DMS79 (cell line): ENCODE measurements at places on chromosomes 2 and 18.

DNA sequence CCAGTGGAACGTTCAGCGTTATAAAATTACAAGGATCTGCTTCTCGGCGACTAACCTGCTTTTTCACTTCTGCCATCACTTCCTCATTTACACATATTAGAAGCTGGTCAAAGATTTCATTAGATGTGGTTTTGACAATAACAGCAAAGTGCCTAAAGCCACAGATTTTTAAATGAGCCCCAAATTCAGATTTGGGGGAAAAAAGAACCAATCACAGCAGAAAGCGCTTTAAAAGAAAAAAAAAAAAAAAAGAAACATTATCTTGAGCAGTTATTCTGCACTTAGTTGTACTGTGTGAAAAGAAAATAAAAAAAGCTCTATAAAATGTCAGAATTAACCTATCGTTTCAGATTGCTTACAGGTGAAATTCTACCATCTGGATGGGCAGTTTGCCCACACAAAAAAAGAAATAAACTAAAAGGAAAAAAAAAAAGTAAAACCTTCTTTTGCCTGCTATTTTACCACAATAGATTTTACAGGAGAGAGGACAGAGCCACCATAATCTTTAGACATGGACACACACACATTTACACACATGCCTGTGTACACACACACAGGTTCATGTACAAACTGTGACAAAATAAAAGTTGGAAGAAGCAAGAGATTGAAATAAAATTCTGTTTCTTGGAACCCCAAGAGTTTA lies 167.2 kb downstream of the TCF4 start:
- no peak for DNase-seq

DNA sequence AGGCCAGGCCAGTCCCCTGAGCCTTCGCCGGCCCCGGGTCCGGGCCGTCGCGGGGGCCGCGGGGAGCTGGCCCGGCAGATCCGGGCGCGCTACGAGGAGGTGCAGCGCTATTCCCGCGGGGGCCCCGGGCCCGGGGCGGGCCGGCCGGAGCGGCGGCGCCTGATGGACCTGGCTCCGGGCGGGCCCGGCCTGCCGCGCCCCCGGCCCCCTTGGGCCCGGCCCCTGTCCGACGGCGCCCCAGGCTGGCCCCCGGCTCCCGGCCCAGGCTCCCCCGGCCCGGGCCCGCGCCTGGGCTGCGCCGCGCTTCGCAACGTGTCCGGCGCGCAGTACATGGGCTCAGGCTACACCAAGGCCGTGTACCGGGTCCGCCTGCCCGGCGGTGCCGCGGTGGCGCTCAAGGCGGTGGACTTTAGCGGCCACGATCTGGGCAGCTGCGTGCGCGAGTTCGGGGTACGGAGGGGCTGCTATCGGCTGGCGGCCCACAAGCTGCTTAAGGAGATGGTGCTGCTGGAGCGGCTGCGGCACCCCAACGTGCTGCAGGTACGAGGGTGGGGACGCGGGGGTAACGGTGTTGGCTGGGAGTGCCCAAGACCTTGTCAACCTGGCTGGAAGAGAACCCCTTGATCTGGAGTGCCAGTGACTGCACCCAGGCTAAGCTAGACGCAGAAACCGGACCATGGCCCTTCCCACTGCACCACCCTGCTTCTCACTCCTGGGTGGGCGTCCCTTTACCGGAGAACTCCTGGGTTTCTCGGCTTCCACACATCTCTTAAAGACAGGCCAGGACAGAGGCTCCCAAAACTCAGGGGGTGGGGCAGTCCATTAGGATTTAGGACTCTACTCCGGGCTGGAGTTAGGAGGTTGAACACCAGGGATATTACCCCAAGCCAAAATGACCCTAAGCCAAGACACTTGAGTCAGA lies 739 bp downstream of the PKDCC start:
- no peak for DNase-seq

GRCh38 chr2:73262108-73262651 lies 22.1 kb downstream of the FBXO41 start:
- no peak for DNase-seq

DNA sequence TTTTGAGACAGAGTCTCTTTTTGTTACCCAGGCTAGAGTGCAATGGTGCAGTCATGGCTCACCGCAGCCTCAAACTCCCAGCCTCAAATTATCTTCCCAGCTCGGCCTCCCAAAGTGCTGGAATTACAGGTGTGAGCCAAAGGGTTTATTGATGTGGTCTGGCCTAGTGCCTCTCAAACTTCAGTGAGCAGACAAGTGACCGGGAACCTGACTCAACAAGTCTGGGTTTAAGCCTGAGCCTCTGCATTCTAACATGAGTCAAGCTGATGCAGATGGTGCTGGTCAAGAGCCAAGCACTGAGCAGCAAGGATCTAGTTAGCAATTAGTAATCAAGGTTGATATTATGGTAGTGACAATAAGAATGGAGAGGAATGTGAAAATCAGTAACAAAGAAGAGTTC lies 21.3 kb downstream of the CDK15 start:
- DNase-seq: peak; percentile 42

DNA sequence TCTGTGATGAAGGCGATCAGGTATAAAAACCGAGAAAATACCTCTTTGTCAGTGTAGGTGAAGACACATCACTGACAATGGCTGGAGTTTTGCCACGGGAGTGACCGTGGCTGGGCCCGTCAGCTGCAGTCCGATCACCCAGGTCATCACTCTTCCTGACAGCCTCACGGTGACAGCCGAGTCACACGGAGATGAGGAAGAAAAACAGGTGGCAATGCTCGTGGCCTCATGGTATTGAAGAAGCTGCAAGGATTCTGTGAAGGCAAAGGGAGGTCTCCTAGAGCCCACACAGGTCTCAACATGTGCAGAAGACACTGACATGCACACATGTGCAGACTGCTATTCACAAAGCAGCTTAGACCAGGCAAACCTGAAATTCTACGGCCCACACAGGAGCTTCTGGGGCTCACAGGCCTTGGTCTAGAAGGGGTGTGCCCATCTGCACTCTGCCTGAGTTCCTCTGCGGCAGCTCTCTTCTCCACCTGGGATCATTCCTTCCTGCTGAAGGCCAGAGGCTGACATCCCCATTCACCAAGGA lies 7.4 kb downstream of the COPS9 start:
- no peak for DNase-seq

DNA sequence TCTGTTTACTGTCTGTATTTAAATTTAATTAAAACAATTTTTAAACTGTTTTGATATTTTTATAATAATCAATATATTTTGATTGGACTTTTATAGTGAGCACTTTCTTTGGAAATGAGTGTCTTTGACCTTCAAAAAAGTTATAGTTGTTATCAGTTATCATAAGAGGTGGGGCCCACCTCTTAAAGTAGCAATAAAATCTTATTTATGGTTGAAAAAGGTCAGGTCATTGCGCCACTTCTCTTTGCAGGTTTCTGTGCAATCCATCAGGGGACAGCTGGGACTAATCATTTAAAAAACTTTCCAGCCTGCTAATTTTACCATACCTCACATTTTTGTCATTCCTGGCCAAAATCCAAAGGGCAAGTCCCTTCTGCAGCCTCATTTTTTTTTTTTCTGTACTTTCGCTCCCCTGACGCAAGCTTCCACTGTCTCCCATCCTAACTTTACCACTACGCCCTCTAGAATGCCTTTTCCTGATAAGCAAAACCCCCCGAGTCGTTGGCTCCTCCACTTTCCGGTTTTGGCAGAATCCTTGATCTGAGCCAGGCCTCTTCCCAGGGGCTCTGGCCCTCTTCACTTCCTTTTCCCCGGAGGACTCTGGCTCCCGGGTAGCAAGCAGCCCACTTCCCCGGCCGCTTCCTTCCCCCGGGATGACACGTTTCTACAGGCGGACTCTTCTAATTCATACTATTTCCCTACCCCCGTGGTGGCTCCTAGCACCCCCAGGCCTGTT lies 1.1 kb upstream of the SEH1L start:
- no peak for DNase-seq

DNA sequence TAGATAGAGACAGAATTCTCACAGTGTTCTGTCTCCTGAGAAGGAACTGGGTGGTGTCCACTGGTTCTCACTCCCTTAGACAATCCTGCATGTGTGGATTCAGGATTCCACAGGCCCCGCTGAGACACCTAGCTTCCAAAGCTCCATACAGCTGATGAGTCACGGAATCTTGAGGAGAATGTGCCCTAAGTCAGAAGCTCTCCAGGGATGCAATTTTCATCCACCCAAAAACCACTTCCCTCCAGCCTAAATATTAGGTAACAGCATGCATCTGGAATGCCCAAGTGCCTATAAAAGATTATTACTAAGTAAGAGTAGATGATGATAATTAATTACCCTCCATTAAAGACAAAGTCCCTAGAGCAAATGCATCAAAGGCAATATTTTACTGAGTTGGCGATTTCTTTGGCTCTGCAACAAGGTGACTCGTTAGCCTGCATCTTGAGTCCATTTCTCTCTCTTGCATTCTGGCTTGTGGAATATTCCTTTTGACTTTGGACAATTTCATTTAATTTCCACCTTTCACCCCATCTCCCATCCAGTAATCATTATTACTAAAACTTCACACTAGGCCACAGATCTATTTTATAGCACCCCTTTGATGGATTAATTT lies 475.1 kb downstream of the TNS1 start:
- DNase-seq: peak; percentile 30

GRCh38 chr18:8506251-8507049 lies 102.8 kb upstream of the RAB12 start:
- DNase-seq: no peak

DNA sequence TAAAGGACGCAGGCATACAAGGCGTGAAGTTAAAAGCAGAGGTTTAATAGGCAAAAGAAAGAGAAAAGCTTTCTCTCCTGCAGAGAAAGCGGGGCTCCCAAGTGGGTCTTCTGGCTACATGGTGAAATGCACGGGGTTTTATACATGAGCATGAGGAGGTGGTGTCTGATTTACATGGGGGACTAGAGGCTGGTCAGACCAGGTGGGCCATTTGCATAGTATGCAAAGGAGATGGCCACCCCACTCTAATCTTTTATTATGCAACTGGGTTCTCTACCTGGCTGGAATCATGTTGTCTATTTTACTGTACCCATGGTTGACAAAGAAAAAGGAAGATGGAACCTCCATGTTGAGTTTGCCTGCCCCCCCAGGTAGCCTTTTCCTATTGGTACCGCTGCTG lies 356.2 kb downstream of the KCNJ3 start:
- no peak for DNase-seq

- peak; percentile 22 for DNase-seq
Measured at GRCh38 chr2:144240656-144241339, 279.1 kb downstream of the ZEB2 start.

- DNase-seq: no peak
Measured at GRCh38 chr18:78447211-78447610, 532.4 kb upstream of the SALL3 start.

GRCh38 chr2:129771418-129772189 lies 207.9 kb upstream of the RAB6C start:
- DNase-seq: no peak

DNA sequence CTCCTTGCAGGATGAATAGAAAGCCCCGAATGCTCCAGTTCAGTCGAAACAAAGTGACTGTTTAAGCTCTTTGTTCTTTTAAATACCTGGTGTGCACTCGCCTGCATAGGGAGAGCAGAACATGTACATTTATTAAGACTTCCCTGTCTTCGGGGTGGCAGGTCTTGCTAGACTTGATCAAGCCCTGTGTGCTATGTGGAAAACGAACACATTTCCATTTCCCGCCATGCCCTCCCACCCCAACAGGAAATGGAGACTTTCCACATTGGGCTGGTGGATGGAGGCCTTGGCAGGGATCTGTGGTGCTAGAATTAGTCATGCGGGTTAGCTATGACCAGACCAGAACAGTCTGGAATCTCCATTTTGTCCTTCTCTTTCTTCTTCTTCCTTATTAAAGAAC lies 321.0 kb upstream of the THSD7B start:
- DNase-seq: no peak

DNA sequence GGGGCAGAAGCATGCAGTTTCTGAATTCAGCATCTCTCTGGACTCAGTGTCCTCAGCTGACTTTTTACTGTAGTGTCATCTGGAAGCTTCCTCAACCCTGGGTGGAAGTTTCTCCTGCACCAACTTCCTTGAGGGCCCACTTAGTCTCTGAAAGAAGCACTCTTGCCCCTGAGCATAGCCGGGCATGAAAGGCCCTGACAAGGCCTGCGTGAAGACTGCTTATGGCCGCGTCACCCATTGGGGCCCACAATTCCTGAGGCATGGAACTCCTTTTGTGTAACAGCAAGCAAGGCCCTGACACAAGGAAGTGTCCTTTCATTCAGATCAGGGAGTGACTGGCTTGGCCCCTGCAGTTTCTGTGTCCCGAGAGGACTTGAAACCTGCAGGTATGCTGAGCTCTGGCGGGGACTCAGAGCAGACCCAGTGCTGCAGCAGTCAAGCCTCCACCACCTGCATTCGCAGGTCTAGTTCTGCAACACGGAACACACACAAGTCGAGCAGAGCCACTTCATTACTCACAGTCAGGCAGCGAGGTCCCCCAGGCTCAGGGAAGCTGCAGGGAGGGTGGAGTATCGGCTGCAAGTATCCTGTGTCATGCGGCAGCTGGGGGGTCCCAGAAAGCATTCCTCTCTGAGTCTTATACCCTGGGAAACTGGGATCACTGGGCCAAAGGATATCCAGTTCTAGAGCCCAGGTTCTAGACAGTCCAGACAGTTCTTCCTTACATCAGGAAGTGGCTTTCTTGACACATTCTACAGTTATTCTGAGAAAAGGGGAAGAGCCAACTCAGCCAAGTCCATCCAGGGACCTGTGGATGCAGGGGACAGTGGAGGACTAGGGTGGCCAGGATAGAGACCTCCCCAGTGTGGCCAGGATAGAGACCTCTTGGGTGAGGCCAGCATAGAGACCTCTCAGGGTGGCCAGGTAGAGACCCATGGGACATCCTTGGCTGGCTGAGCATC lies 35.6 kb upstream of the PRLH start:
- no peak for DNase-seq

GRCh38 chr2:40090044-40090443 lies 311.0 kb upstream of the THUMPD2 start:
- DNase-seq: no peak

GRCh38 chr2:182182436-182182835 lies 196.8 kb downstream of the PPP1R1C start:
- no peak for DNase-seq

DNA sequence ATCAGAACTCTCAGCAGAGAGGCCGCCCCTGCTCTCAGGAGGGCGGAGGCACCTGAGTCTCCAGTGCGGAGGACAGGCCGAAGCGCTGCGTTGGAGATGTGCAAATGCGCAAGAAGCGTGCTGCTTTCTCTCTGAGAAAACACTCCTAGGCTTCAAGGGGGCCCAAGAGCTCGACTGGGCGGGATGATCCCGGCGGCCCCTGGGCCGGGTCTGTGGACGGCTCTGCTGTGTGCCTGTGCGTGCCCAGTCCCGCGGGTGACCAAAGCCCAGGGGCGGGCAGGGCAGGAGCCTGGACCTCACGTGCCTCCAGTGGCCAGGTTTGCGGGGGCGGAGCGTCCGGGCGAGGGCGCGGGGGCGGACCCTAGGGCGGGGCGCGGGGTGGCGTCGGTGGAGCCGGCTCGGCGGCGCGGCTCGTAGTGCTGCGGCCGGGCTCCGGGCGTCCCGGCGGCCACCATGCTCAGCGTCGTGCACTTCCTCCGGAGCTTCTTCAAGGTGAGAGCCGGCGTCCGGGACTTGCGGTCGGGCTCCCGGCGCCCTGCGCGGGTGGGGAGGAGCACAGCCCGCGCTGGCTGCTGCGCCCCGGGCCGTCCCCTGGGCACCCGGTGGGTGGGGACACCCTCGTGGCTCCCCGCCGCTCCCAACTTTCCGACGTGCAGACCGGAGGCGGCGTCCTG lies at the start of gene ARHGEF4:
TSS of gene ARHGEF4 (plus strand) at position 414 of the 674 bp plus-strand sequence. CDS start at position 454, 40 bp downstream.
- no peak for DNase-seq
